Ecto neural progenitor cell (in vitro differentiated cells): ENCODE measurements at places on chromosomes 13 and 19.

DNA sequence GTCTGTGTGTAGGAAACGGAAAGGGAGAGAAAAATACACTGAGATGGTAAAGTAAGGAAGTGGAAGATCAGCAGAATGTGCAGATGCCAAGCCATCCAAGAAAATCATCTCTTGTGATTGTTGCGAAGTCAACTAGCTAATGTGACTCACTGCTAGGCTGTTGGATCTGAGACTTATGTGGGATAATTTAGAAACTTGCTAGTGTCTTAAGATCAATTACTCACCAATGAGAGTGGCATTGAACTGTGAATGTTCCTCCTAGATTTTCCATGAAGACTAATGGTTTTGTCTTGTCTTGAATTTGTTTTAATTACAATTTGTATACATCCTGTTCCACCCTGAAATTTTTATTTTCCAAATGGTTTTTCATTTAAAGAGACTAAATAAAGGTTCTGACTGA is 771.6 kb downstream of the EFNB2 start:
- DNase-seq, result no peak

DNA sequence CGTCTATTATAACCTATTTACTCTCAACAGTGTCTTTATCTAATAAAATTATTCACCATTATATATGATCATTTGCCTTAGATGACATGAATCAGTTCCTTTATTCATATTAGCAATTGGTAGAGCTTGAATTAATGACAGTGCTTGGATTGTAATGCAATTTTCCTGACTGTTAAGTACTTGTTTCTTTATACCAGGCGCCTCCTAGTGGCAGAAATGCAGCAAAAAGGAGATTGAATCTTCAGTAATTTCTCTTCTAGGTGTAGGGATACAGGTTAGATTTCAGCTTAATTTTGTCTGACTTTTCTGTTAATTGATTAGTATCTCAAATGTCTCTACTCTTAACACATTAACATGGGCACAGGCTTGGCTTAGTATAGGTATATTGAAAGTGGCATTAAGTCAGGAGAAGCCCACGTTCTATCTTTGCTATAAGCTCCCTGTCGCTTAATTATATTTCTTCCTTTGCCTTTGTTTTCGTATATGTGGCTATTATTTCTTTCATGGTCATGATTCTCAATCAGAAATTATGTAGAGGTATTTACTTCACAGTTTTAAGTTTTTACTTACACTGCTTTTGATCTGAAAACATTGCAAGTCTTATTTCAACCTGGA is 9.1 kb upstream of the LHFPL6 start:
- DNase-seq, result no peak

- DNase-seq, result no peak
These were observed 100.5 kb downstream of the FLT1 start for GRCh38 chr13:28394422-28394821.

DNA sequence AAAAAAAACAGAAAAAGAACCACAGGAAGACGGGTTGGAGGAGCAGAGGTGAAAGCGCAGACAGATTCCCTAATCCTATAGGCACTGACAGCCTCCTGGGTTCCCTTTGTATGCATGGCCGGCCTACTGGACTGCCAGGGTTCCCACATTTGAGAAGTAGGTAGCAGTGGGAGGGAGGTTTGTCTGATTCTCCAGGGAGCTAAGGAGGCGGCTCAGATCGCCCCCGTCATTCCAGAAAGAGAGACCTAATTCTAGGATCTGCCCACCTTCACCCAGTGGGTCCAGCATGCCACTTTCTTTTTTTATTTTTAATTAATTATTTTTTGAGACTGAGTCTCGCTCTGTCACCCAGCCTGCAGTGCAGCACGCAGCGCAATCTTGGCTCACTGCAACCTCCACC is 9.7 kb upstream of the CCL25 start:
- DNase-seq, result no peak

DNA sequence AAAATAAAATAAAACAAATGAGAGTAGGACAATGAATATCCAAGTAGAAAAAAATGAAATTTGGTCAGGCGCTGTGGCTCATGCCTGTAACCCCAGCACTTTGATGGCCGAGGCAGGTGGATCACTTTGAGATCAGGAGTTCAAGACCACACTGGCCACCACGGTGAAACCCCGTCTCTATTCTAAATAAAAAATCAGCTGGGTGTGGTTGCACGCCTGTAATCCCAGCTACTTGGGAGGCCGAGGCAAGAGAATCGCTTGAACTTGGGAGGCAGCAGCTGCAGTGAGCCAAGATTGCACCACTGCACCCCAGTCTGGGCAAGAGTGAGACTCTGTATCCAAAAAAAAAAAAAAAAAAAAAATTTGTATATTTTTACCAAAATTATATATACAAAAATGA is 18.2 kb upstream of the ZMYM5 start:
- DNase-seq, result no peak

DNA sequence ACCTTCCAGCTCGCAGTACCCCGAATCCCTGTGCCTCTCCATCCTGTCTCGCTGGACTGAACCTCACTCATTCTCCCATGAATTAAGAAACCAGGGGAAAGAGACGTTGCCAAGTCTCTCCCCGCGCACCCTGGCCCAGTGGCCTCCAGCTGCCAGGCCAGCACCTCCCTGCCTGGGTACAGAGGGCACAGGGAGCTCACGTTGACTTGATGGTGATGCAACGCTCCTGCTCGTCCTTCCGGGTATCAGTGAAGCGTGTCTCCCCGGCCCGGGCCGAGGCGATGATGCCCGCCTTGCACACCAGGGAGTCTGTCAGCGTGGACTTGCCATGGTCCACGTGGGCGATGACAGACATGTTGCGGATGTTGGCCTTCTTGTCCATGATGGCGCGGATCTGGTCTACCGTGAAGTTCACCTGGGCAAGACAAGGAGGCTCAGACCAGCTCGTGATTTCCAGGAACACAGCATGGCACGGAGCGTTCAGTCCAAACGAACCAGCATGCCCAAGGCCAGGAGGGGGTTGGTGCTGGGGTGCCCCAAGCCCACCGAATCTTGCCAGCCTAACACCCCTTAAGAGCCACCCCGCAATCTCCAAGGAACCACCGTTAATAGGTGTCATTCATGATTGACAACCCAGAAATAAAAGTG is 1.2 kb downstream of the EEF2 start:
- DNase-seq, result peak; percentile 55

- no peak for DNase-seq
These were observed 5.2 kb upstream of the OR10H5 start for GRCh38 chr19:15782211-15782610.

DNA sequence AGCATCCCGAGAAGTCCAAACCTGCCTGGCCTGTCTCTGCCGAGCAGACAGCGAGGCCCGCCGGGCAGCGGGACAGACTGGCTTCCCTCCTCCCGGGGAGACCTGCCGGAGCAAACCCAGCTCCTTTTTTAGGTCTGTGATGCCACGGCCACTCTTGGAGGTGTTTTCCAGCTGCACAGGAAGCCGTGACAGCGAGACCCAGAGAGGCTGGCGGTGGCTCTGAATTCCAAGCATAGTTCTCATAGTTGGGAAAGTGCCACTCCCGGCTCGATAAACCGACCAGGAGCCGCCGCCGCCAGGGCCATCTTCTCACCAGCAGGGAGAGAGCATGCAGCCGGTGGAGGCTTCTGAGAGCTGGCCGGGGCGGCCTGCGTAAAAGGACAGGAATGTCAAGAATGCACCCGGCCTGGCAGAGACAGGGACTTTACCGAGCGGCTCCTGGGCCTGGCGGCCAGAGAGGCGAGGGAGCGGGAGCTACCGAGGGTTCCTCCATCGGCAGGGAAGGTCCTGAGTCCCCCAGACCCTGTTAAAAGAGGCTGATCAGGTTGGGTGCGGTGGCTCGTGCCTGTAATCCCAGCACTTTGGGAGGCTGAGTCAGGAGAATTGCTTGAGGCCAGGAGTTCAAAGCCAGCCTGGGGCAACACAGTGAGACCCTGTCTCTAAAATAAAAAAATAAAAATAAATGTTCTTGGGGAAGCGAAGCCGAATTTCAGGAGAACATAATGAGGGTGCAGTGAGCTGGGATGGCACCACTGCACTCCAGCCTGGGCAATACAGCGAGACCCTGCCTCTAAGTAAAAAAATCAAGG is 64.9 kb downstream of the GADD45B start:
- DNase-seq, result peak; percentile 95

GRCh38 chr13:36031490-36031889 is 99.7 kb downstream of the DCLK1 start:
- DNase-seq, result no peak

DNA sequence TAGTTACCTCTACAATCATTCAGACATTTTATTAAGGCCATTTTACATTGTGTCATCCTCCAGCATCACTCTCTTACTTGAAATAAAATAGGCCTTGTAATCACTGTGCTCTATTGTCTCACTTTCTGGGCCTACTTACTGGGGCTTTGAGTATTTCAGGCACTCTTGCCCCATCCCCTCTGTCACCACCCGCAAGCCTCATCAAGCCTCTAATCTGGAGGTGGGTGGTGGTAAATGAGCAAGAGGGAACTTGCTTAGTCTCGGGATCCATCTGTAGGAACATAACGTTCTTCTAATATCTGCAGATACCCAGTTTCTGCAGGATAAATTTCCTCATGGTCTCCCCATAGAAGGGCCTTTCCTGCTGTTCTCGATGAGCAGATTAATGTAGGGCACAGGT is 19.4 kb upstream of the GPR18 start:
- DNase-seq, result no peak

- DNase-seq, result peak; percentile 75
These were observed 45.9 kb downstream of the SPTBN4 start for GRCh38 chr19:40512473-40513344.

- no peak for DNase-seq
These were observed 7.7 kb downstream of the C2CD4C start for GRCh38 chr19:400976-401865.

DNA sequence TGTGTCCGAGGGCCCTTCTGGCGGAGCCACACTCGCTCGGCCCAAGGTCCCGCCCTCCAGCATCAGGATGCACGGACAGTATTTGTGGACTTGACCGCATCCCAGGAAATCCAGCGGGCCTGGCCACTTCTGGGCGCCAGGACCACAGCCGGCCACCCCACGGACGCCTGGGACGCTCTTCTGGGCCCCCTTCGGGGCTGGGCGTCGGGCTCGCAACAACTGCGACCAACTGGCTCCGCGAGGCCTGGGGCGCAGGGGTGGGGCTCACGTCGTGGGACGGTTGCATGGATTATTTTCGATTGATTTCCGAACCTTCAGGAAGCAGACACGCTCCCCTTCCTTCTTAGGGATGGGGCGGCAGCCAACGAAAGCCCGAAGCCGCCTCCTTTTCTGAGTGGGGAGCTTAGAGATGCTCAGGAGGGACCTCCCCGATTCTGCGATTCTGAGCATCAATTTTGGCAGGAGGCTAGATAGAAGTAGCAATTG is 521 bp upstream of the NUP58 start:
- DNase-seq, result no peak

DNA sequence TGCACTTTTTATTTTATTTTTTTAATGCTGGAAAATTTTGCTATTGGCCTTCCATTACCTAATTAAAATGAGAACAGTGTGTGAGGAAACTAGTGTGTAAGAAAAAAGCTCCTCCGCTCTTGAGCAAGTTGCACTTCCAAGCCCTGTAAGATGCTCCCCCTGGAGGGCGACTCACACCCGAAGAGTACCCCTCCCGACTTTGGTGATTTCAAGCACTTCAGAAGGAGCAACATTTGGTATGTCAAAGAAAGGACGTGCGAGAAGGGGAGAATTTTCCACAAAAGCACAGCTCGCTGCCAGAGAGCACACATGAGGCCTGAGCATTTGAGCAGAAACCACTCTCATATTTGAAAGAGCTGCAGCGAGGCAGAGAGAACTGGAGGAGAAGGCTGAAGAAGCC is 504.4 kb downstream of the FGF9 start:
- no peak for DNase-seq

GRCh38 chr19:55340784-55341147 is 1.1 kb downstream of the KMT5C start:
- DNase-seq, result peak; percentile 68

DNA sequence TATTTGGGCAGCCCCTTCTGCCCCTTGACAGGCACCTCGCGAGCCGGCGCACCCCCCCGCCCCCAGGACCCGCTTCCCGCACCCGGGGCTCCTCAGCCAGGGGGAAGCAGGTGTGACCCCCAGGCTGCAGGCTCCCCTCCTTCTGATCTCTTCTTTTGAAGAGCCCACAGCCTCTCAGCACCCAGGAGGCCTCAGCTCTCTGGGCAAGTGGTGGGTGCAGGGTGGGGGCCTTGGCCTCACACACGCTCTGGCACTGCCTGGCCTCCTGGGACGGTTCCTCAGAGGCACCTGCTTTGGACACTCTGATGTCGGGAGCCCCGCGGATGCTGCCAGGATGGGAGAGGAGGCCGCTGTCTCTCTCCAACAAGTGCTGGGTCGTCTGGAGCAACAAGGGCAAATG is 1.5 kb upstream of the C13orf46 start:
- no peak for DNase-seq

GRCh38 chr13:102367836-102368235 is 34.0 kb downstream of the FGF14 start:
- DNase-seq, result no peak

DNA sequence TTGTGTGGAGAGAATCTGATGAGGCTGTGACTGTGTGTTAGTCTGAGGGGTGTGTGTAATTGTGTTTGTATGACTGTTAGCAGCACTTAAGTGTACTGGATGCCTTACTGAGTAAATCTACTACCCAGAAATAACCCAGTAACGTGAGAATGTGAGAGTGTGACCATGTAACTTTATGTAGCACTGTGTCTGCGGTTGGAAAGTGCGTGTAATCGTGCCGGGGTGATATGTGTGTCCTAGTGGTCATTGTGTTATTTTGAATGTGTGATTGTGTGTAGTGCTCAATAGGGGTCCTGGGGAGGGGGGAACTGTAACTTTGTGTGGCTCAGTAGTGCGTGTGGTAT is 550 bp downstream of the ZNF383 start:
- no peak for DNase-seq

GRCh38 chr19:54156490-54156889 is 3.0 kb downstream of the LENG1 start:
- no peak for DNase-seq

DNA sequence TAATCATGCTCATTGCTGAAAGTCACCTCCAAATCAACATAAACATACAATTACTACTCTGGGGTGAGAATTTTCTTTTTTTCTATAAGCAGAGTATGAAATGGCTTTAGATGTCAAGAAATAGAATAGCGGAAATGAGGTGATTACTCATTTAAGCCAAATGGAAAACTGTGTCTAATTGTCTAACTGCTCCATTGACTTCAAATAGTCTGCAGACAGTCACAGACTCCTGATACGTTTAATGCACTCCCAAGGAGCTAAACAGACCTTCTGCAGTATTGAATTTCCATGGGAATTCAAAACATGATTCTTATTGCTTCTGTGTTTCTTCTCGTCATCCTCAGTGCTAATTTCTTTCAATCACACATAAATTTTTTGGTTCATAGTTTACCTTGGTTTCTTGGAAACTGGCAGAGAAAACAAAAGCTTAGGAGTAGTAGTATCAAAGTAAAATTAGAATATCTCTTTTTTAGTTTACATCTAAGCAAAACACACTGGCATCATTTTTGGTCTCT is 865.2 kb upstream of the SLC10A2 start:
- no peak for DNase-seq

- DNase-seq, result no peak
These were observed 2.6 kb downstream of the ZSWIM4 start for GRCh38 chr19:13797870-13798269.

GRCh38 chr13:44050450-44051063 is 170.9 kb downstream of the LACC1 start:
- no peak for DNase-seq
